ENCODE measurements at places on chromosomes 7 and 10.

DNA sequence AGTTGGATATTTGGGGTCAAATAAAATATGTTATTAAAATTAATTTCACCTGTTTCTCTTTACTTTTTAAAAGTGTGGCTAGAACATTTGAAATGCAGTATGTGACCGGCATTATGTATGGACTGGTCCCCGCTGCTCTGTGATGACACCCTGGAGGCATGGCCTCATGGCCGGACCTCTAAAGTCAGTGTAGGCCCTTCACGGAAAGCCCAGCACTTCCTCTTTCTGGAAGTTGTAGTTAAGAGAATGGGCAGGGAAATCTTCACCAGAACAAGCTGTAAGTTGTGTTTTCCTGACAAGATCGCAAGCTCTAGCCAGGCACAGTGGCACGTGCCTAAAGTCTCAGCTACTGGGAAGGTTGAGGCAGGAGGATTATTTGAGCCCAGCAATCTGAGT lies 38.3 kb upstream of the SRGN start:
- no peak for DNase-seq

- peak; percentile 47 for DNase-seq
Measured at GRCh38 chr7:159143780-159144757, 598 bp downstream of the VIPR2 start.

GRCh38 chr7:7209412-7210050 lies 27.2 kb downstream of the C1GALT1 start:
- DNase-seq: no peak

DNA sequence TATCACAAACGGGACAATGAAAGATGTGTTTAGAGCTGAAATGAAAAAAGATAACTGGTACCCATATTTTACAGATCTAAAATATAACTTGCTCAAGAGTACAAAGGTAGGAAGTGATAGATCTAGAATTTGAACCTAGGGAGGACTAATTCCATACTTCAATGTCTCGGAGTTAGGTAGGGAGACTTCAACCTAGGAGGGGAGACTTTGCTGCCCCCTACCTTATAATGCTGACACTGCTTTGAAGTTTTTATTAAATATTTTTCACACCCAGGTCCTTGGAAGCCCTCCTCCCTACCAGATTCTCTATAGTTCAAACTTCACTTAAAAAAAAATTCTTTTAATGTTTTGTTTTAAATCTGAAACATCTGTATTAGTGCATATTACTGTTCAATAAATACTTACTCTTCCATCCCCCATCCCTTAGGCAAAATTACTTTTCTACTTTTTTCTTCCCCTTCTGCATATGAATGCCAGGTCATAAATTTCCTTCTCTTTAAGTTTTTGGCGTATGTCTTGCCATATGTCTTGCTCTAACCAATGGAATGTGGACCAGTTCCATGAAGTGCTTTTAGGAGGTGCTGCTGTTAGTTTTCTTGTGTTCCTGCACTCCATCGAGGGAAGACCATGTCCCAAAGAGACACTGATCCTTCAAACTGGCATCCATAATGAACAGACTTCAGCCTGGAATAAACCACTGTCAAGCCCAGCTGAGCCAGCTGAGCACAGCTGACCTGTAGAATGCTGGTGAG lies 57.8 kb downstream of the MICU1 start:
- DNase-seq: no peak

GRCh38 chr7:135283959-135284638 lies 50.5 kb downstream of the STRA8 start:
- DNase-seq: no peak

GRCh38 chr7:43572516-43573049 lies 10.3 kb upstream of the STK17A start:
- peak; percentile 54 for DNase-seq

GRCh38 chr10:47456079-47456785 lies 27.7 kb downstream of the ANXA8 start:
- peak; percentile 8 for DNase-seq

- DNase-seq: no peak
Measured at GRCh38 chr7:105256761-105257231, 131.9 kb downstream of the SRPK2 start.

DNA sequence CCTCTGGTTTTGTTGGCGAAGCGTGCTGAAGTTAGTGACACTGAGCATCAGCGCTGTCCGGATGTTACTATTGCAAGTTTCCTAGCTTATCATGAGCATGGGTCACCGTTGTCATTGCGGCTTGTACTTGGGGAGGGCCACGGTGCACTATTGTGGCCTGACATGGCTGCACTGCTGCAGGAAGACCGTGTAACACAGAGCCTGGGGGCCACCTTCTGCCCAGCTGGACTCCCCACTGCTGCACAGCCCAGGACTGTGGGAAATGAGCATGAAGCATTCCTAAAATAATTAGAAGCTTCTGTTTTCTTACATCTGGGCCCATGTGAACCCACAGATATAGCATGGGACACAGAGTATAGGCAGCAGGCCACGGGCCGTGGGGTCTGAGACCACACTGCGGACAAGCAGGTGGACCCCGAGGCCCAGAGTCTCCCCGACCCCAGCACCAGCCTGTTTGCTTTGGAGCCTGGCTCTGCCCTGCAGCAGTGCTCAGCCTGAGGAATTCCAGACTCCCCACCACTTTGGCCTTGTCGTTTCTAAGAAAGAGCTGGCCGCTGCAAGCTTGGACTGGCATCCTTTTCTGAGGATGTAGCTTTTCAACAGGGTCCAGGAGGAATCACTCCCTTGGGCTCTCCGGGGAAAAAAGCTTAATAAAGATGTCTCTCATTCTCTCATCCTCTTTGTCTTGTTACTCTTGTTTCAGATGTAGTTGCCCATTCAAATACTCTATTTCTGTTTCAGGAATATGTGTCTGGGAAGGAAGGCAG lies 179.2 kb downstream of the CCDC3 start:
- no peak for DNase-seq

- DNase-seq: no peak
Measured at GRCh38 chr10:18224626-18225445, 84.6 kb downstream of the CACNB2 start.

DNA sequence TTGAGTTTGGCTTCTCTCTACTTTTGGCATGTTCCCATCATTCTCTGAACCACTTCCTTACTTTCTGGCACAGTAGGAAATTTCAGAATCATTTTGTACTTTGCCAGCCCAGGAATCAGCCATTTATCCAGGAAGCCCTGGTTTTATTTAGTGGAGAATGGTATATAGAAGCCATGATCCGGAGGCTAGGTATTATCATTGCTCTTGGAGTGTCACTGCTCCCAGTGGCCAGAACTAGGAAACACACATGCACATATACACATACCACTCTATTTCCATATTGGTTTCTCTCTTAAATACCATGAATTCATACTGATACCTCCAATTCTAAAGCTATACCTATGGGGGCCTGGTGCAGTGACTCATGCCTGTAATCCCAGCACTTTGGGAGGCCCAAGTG lies 36.3 kb downstream of the SUFU start:
- DNase-seq: peak; percentile 27

GRCh38 chr7:30986738-30987137 lies 23.0 kb downstream of the GHRHR start:
- DNase-seq: no peak

DNA sequence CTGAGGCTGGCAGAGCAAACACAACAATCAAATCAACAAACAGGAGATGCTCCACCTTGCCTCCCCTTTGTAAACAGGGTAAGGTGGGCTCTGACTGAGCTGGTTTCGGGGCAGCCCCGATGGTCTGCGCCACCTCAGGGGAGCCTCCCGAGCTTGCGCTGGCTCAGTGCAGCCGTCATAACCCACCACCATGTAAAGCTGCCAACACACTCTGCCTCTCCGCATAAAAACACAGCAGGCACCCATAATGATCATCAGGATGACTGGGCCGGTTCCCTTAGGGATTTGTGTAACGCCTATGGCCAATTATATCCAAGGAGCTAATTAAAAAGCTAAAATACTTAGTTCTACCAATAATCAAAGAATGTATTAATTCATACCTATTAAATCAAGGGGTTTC lies 124.5 kb downstream of the PRPF18 start:
- no peak for DNase-seq

GRCh38 chr7:469563-469961 lies 50.1 kb downstream of the PDGFA start:
- DNase-seq: no peak

DNA sequence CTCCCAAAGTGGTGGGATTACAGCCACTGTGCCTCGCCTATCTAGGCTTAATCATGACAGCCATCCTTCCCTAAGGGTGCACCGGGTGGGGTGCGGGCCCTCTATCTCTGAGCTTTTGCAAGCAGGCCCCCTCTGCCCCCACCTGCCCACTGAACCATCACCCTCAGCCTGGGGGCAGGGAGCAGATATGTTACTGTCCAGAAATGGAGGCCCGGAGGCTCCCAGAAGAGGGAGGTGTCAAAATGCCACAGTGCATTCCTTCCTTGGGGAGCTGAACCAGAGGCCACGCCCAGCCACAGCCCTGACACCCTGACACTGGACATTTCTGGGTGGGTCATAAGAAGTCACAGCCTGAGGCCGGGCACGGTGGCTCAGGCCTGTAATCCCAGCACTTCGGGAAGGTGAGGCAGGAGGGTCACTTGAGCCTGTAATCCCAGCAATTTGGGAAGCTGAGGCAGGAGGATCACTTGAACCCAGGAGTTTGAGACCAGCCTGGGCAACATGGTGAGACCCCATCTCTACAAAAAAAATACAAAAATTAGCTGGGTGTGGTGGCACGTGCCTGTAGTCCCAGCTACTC lies 129.8 kb upstream of the TNRC18 start:
- no peak for DNase-seq

DNA sequence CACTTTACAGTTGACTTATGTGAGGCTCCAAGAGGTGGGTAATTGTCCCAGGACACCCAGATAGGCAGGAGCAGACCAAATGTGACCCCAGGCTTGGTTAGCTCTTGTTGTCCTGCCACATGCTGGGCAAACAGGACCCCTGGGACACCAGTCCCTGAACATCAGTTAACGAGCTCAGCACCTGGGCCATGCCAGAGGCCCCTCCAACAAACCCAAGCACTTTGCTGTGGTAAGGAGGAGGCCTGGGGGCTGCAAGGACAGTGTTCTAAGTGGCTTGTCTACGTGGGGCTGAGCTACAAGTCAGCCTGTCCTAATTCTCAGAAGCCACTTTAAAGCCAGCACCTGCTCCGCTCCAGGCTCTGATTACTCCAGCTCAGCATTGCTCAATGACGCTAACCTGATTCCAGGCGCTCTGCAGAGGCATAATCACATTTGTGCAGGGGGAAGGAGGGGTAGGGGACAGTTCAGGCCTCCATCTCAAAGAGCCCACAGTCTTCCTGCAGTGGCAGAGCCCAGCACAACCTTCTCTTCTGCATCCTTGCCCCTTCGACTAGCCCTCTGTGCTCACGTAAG lies 57.2 kb downstream of the DDC start:
- DNase-seq: no peak

- DNase-seq: no peak
Measured at GRCh38 chr10:89377705-89378637, at the start of gene IFIT1B. Gene IFIT1B (plus strand): TSS chr10:89378056. CDS start chr10:89378136, 80 bp downstream.

DNA sequence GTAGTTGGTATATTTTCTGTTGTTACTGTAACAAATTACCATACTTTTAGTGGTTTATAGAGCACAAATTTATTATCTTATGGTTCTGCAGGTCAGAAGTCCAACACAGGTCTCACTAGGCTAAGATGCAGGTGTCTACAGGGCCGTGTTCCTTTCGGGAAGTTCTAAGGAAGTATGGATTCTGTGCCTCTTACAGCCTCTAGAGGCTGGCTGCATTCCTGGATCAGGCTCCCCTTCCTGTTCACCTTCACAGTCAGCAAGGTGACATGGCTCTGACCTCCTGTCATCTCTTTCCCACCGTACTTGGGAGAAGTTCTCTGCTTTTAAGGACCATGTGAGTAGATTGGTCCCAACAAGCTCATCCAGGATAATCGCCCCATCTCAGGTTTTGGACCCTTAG lies 37.3 kb downstream of the BMPR1A start:
- DNase-seq: no peak

GRCh38 chr7:158614700-158615099 lies 27.1 kb upstream of the PTPRN2 start:
- no peak for DNase-seq

DNA sequence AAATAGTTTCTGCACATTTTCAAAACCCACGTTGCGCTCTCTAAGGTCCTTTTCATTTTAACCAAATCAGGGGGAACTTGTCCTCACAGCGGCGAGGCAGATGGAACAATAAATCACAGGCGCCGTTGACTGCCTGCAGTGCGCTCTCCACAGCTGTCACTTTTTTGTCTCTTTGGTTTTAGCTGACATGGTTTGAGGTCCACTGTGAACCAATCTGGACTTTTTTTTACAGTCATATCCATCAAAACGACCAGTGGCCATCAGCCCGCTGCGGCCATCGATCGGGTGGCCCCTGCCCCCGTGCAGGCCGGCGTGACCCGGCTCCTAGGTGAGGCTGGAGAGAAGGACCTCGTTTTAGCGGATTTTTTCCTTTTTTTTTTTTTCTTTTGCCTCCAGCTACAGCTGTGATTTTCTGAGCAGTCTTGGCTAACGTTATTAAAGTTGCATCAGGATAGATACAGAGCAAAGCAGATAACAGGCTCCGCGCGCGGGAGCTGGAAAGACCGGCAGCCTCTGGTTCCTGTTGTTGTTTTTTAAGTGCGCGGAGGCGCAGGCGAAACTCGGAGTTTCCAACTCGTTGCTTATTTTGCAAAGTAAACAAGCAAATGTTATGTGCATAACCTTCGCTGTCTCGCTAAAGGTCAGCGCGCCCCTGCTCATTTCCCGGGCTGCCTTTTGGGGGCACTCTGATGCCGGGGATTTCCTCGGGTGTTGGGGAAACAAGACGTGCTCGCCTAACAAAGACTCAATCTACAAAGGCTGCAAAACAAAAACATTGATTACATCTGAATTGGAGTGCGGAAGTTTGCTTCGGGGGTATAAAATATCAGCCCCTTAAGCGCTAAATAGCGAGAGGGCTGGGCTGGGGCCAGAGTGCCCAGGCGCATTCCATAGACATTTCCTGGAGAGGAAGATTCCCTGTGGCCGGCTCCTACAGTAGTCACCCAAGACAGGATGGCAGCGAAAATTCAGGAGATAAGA lies 414.8 kb upstream of the MKI67 start:
- no peak for DNase-seq

- DNase-seq: no peak
Measured at GRCh38 chr7:27946351-27946750, 206.4 kb downstream of the TAX1BP1 start.

DNA sequence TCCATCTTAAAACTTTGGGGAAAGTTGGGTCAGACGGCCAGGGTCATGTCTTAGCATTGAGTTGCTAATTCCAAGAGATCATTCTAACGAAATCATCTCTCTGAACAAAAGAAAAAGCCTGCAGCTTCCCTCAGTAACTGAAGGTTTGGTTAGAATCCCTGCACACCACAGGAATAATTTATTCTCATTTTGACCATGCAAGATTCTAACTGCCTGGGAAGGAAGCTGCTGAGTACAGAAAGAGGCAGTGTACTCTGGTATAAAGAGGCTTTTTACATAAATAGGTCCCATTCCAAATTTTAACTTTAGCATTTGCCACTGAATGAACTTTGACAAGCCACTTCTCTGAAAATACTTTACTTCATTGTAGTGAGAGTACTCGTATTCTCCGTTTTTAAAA lies 76.9 kb upstream of the RSBN1L start:
- no peak for DNase-seq
